MCF 10A (cell line): ENCODE measurements at places on chromosomes 1 and 21.

- no peaks in the 10 kb centered on the region for H3K27me3 ChIP-seq
- DNase-seq = no peak
- H3K4me1 ChIP-seq = no peaks in the 10 kb centered on the region
These were observed 315.4 kb downstream of the ADGRL2 start for GRCh38 chr1:82116105-82116504.

- H3K36me3 ChIP-seq = no peaks in the 10 kb centered on the region
- no peak overlapping the region for H3K27ac ChIP-seq
- no peaks in the 10 kb centered on the region for H3K4me1 ChIP-seq
- no peaks in the 10 kb centered on the region for H3K27me3 ChIP-seq
- no peak overlapping the region for H3K4me3 ChIP-seq
These were observed 376.9 kb downstream of the GPATCH2 start for GRCh38 chr1:217253985-217254384.

DNA sequence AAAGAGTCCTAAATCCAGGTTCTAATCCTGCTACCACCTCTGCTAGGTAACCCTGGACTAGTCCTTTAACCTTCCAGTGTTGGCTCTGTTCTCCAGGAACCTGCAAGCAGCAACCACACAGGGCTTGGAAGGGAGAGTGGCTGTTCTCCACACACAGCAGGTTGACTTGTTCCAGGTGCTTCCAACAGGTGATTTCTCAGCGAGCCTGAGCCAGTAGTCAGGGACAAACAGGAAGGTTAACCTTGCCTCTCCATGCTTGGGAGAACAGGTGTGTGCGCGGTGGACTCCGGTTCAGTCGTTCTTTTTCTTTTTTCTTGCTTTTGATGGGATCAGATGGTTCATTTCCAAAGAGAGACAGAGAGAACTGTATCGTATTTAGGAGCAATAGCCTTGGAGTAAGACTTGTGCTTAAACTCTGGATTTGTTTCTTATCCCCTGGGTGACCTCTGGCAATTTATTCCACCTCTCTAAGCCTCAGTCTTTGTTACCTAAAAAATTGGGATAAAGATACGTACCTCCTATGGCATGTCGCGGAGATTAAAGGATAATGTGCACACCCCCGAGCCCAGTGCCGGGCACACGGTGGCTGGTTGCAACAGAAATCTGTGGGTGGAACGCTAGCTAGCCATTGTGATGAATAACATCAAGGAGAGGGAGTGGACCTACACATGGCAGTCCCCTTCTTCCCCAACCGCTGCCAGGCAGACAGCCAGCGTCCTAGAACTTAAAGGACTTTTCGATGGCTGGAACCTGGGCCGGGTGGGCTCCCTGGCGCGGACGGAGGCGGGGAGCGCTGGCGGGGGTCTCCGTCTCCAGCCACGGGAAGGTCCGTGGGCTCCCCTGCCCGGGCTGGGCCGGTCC is 583 bp upstream of the CACHD1 start:
- peaks cover 20% of the 10 kb centered on the region for H3K4me1 ChIP-seq
- peak overlapping the region; percentile 37 for H3K27ac ChIP-seq
- H3K4me3 ChIP-seq = peak overlapping the region; percentile 83
- H3K27me3 ChIP-seq = peaks cover 8% of the 10 kb centered on the region
- H3K36me3 ChIP-seq = no peaks in the 10 kb centered on the region

- H3K27ac ChIP-seq = peak overlapping the region; percentile 92
- H3K36me3 ChIP-seq = peaks cover 23% of the 10 kb centered on the region
- DNase-seq = no peak
- no peaks in the 10 kb centered on the region for H3K27me3 ChIP-seq
These were observed 864 bp upstream of the CCDC24 start for GRCh38 chr1:43990271-43991199.
